Lung (tissue), 17 donors: ENCODE measurements at places on chromosomes 11 and 22. TPM values are rescaled to one million over a fixed set of nuclear protein-coding genes. Genes with fewer than 3 reads are reported as not detected.

The PITPNB gene
- total RNA-seq = 42.9 TPM

The OR52E5 gene
- not detected for total RNA-seq

The NFAM1 gene
- 14.4 TPM for total RNA-seq

The RAB39A gene
- 3.6 TPM for total RNA-seq

DNA sequence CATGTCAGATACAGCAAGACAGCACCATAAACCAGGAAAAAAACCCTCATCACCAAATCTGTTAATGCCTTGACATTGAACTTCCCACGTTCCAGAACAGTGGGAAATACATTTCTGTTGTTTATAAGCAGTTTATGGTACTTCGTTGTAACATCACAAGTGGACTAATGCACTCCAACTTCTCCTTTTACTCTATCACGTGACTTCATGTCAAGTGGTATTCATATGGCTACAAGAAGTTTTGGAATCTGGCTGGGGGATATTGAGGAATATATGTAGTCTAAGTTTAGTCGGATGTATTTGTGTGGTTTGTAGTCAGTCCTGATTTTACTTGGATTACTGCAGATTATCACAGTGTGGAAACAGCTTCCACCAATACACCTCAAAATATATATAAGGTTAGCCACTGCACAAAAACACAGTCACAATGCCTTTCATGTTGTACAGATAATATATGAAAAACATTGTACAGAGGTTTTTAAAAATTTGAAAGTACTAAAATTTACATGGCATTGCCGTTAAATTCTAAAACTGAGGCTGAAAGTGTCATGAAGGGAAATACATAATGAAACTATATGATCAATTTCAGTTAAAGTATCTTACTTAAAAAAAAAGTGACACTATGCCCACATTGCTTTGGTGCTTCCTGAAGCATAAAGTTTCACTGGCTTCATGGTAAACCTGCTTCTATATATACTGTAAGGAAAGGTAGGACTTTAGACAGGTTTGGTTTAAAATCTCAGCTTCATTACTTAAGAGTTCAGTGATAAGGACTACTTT, 134.1 kb downstream of the CASP12 start:
- no peak for DNase-seq

- DNase-seq = no peak
Measured at GRCh38 chr22:42855211-42855610, 1.9 kb downstream of the ARFGAP3 start.

DNA sequence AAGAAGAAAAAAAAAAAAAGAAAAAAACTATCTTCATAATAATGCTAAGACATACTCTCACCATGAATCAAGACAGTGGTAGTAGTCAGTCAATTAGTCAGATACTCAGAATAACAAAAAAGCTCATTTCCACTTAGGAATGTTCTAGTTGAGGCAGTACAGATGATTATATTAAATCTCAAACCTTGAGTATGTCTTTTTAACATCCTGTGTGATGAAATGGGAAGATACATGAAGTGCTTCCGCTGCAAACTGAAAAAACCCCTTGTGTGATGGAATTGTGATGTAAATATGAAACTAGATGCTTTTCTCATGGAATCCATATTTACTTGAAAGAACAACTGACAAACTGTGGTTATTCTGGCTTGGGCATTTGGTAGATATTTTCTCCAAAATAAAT, 13.7 kb downstream of the AMOTL1 start:
- DNase-seq = no peak

- DNase-seq = no peak
Measured at GRCh38 chr11:5577101-5577500, 3.6 kb upstream of the OR52B6 start.

DNA sequence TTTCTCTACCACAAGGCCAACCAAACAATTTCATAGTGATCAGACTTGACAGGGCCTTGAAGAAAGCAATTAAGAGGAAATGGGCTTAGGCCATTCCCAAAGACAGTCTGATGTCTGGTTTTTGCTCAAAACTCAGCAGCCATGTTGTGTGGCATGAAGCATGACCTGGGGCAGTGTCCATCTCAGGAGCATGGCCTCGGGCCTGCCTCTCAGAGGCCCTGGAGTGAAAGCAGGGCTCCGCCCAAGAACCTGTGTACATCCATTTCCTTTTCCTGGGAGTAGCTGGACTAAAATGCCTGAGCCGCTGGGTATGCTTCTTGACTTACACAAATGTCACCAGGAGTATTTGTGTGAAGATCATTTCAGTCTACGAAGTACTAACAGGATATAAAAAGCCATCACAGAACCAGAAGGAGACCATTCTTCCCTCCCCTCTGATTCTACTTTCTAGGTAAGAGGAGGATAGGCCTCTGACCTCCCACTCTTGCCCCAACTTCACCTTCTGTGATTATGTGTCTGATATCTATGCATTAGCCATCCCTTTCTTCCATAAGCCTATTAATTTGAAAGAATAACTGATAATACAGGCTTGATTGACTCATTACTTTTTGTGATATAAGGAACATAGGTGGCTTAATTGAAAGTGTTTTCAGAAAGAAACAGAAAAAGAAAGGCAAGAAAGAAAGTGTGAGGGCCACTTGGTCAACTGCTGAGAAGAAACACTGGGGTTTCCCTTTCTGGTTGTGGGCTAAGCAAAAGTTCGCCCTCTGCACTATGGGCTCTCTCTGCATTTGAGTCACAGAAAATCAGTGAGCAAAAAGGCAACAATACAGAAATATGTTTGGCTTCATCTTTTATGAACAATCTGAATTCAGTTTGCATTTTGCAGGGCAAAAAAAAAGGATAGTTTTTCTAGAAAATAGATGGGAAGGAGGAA, 188.6 kb upstream of the MTMR2 start:
- DNase-seq = no peak

- no peak for DNase-seq
Measured at GRCh38 chr11:64809781-64810241, 540 bp downstream of the MEN1 start.

DNA sequence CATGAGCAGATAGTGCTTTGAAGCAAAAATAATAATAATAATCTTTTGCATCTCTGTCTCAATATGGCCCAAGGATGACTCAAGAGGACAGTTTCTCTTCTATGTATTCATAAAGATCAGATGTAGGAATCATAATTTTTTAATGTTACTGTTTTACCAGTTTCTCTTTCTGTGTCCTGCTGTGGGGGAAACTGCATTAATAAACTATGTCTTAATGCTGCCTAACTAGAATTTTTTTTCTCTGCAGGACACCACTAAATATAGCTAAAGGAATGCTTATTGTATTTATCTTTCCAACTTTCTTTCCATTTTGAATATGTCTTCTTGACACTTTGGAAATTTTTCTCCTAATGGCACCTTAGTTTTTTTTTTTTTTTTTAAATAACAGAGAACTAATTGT, 6.5 kb downstream of the FJX1 start:
- no peak for DNase-seq

GRCh38 chr22:20807315-20807752, 33.4 kb downstream of the SERPIND1 start:
- DNase-seq = no peak

DNA sequence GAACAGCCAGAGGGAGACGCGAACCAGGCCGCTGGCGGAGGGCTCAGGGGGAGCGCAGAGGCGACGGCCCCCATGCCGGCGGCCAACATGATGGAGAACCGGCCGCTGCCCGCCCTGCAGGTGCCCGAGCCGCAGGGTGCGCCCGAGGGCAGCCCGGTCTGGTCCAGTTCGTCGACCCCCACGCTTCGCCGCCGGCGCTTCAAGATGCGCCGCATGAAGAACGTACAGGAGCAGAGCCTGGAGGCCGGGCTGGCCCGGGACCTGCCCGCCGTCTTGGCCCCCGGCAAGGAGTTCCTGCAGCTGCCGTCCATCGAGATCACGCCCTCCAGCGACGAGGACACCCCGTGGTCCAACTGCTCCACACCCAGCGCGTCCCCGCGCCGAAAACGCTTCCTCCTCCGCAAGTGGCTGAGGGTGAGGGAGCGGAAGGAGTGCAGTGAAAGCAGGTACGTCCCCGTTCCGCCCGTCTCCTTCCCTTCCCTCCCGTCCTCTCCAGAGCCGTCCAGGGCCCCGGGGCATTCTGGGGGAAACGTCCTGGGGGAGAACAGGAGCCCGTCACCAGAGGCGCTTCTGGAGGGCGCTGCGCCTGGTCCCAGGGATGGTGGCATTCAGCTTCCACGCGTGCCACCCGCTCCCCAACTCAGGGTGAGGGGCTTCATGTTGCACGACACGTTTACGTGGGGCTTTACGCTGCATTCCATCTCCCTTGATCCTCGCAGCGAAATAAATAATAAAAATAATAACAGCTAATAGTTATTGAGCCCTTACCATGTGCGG, 840 bp downstream of the GRAMD1B start:
- peak; percentile 66 for DNase-seq

- peak; percentile 41 for DNase-seq
Measured at GRCh38 chr11:125941619-125942611, 3.9 kb upstream of the VSIG10L2 start.

DNA sequence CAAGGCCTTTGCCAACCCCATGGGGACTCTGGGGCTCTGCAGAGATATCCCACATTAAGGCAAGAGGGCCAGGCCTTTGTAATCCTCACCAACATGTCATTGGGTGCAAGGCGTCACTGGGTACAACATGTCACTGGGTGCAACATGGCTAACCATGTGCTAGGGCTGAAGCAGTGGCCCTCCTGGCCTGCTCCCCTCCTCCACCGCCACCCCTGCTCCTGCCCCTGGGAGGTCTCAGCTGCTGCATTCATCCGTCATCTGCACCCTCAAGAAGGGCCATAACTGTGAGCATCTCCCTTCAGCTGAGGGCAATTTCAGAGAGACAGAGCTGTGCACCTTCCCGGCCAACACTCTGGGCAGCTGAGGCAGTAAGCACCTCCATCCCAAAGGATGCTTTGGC, 16.7 kb upstream of the OAF start:
- DNase-seq = no peak

DNA sequence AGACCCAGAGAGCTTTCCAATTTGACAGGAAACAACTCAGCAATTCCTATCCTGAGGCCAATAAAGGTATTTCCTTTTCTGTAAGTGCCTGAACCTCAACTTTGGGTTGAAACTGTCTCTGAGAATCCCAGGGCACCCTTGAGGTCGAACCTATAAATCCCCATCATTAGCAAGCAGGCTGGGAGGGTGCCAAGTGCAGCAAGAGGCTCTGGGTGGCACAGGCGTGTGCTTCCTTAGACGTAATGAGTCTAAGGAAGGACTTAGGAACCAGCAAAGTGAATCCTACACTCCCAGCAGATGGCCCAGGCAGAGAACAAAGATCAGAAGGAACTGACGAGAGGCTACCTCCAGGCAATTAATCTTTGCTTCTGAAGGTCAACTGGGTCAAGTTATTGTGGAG, 234.3 kb upstream of the NARS2 start:
- DNase-seq = no peak

DNA sequence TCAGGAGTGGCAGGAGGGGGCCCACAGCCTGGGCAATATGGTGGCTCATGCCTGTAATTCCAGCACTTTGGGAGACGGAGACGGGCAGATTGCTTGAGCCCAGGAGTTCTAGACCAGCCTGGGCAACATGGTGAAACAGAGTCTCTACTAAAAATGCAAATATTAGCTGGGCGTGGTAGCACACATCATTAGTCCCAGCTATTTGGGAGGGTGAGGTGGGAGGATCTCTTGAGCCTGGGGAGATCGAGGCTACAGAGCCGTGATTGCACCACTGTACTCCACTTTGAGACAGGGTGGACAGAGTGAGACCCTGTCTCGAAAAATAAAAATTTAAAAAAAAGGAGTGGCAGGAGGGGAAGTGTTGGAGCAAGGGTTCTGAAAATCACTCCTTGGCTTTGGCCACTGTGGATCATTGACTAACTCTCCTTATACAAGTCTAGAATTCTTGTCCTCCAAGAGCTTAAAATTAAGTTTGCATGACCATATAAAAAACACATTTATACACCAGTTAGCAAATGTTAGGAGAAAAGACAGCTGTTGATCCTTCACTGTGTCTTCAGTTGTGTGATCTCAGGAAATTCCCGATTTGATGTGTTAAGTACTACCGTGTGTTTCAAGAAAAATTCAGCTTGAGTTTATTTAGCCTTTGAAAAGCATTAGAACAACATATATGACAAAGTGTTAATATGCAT, 2.3 kb upstream of the WEE1 start:
- peak; percentile 33 for DNase-seq

GRCh38 chr22:26650722-26651421, 6.5 kb upstream of the MIAT start:
- no peak for DNase-seq

GRCh38 chr11:32255841-32256240, 165.0 kb downstream of the RCN1 start:
- peak; percentile 99 for DNase-seq

DNA sequence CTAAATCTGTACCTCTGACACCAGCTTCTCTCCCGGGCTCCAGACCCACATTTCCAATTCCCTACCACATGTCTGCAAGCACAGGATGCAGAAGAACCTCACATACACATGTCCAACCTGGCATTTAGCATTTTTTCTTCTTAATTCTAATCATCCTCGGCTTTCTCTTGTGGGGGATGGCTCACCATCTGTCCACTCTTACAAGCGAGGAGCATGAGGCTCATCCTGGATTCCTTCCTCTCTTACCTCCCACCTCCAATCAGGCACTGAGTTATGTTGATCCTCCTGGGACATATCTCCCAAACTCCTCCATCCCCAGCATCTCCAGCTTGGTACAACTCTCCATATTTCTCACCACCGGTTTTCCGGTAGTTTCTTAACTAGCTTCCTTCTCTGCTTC, 149.8 kb upstream of the LARGE1 start:
- DNase-seq = no peak

GRCh38 chr11:45208135-45208534, 61.7 kb downstream of the PRDM11 start:
- DNase-seq = peak; percentile 45

GRCh38 chr11:64356498-64357411, 2.2 kb upstream of the RPS6KA4 start:
- no peak for DNase-seq

DNA sequence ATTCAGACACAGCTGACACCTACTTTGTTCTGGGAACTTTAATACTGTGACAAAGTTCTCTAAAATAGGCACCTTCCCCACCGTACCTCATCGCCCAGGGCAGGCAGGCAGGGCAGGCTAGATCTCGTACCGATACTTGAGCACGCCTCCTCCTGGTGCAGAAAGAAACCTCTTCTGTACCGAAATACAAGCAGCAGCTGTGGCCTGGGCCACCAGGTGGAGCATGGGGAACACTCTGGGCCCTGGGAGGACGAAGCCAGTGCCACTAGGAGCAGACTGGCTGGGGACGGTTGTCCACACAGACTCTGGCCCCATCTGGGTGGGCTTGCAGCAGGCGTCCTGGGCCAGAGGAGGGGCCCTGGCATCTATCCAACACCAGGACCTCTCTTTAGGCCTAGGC, 12.8 kb downstream of the PMM1 start:
- DNase-seq = peak; percentile 68

- DNase-seq = no peak
Measured at GRCh38 chr11:92919048-92919447, 50.4 kb upstream of the MTNR1B start.

DNA sequence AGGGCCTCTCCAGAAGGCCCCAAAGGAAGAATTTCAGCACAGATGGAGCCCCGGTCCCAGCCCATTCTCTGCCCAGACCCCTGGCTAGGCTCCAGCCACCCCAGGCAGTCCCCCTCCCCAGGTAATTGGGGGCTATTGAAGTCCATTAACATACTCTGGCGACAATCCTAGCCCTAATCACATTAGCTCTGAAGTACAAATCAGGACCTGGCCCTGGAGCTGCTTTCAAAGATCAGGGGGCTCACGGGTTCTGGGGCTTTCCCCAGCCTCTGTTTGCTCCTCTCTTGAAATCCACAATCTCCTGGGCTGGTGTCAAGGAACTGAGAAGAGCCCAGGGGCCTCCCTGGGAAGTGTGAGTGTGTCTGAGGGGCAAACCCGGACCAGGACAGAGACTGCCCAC, 22.3 kb downstream of the FGF4 start:
- DNase-seq = no peak

GRCh38 chr11:19832086-19832750, 119.6 kb downstream of the NAV2 start:
- no peak for DNase-seq
